ENCODE measurements at places on chromosomes 1 and 21.

DNA sequence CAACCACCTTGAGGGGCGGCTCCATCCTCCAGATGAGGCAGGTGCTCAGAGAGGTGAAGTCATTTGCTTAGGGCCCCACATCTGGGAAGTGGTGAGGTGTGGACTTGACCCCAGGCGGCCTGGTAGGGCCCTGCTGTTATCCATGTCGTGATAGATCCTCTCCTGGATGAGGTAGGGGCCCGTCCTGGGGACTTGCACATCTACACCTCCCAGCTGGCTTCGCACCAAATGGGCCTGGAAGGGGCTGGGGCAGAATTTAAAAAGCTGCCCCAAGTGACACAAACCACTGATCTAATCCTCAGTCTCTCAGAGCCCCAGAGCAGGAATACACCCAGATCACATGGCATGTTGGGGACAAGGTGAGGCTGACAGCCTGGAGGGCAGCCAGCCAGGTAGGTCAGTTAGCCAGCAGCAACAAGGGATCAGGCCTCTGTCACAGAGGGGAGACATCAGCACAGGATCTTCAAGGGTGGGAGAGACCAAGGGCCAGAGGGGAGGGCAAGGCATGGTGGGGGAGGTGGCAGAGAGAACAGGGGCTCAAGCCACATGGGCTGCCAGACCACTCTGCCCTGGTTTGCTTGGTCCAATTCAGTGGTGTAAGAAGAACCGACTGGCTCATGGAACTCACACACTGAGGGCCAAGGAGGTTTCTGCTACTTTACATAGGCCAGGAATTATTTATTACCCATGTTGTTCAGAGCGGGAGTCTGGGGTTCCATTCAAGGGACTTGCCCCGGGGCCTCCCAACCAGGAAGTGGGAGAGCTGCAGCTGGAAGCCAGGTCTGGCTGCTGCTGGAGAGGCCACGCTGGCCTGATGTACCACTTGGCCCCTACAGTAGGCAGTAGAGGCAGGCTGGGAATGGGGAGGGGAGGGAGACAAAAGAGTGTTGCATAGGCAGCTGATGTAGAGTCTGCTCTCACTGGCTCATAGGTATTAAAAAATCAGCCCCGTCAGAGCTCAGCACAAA, 12.1 kb downstream of the LRP8 start:
- no peak for DNase-seq

- no peak for DNase-seq
These were observed 58.9 kb downstream of the WLS start for GRCh38 chr1:68173283-68173935.

DNA sequence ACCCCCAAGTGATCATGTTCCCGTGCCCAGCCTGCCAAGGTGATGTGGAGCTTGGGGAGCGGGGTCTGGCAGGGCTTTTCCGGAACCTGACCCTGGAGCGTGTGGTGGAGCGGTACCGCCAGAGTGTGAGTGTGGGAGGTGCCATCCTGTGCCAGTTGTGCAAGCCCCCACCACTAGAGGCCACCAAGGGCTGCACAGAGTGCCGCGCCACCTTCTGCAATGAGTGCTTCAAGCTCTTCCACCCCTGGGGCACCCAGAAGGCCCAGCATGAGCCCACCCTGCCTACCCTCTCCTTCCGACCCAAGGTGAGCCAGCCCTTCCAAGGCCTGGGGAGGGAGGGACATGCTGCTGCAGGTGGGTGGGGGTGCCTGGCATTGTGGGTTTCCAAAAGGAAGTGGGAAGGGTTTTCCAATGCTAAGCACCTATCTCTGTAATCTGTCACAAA, 2.3 kb downstream of the TRIM46 start:
- DNase-seq: peak; percentile 41

GRCh38 chr1:19274636-19275035, 13.9 kb downstream of the AKR7A3 start:
- DNase-seq: no peak

GRCh38 chr1:113191579-113192076, 118.6 kb downstream of the LRIG2 start:
- DNase-seq: no peak

- DNase-seq: no peak
These were observed 1.8 kb downstream of the ALPL start for GRCh38 chr1:21510885-21511578.

DNA sequence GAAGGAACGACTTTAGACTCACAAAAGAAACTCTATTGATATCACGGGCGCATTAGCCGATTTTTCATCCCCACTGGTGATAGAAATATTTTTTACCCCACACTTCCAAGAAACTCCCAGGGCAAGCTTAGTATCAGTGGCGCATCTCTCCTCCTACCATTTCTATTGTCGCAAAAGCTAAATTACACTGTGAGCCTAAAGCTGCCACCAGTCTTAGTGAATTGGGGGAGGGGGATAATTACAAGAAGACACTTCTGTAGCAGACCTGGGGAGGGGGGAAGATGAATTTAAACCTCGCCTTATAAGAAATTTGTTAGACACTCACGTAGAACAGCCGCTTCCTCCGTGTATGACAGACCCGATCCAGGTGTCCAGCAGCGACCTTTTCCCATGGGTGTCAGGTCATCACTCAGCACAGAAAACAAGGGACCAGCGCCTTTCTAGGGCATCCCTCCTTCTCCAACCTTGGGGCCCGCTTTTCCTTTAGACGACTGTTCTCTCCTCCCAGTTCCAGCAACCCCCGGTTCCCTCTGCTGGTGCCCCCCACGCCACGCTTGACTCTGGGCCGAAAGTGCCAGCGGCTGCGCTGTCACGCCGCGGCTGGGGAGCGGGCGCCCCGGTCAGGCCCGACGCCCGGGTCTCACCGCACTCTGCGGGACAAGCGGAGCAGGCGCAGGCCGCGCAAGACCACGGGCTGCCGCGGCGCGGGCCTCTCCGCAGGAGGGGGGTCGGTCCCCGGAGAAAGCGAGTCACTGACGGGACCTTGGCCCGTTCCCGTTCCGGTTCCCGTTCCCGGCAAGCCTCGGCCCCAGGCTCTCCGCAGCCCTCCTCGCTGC, 821 bp downstream of the PHC2 start:
- DNase-seq: peak; percentile 10

GRCh38 chr1:242788771-242789170, 264.3 kb upstream of the PLD5 start:
- DNase-seq: no peak

DNA sequence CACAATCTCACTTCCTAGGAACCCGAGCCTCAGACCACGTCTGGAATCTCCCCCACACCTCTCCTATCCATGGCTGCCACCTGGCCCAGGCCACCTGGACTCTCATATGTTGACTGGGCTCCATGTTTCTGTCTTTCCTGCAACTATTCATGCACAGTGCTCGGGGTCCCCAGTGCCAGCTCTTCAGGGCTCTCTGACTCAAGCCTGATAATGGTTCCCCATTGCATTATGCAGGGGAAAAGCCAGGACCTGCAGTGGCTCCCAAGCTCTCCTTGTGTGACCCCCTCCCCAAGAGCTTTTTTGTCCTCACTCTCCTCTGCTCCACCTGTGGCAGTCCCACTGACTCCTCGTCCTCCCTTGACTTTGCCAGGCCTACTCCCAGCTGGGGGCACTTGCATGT, 417.6 kb downstream of the NPHP4 start:
- no peak for DNase-seq

GRCh38 chr1:214824763-214825162, 221.8 kb downstream of the CENPF start:
- no peak for DNase-seq

DNA sequence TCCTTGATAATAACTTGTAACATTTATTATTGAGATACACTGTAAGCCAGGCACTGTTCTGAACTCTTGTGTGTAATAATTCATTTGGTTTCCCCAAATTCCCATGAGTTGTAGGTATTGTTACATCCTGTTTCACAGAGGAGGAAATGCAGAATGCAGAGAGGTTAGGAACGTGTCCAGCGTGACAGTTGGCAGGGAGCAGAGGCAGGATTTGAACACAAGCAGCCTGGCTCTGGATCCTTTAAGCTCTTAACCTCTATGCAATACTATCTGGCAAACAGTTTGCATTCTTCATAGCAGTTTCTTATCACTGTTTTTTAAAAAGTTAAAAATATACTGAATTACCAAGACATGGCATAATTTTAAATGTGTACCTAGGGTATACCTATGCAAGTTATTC, 30.5 kb downstream of the EEIG2 start:
- DNase-seq: no peak

- no peak for DNase-seq
These were observed 8.8 kb upstream of the TENT5B start for GRCh38 chr1:27021354-27022031.

DNA sequence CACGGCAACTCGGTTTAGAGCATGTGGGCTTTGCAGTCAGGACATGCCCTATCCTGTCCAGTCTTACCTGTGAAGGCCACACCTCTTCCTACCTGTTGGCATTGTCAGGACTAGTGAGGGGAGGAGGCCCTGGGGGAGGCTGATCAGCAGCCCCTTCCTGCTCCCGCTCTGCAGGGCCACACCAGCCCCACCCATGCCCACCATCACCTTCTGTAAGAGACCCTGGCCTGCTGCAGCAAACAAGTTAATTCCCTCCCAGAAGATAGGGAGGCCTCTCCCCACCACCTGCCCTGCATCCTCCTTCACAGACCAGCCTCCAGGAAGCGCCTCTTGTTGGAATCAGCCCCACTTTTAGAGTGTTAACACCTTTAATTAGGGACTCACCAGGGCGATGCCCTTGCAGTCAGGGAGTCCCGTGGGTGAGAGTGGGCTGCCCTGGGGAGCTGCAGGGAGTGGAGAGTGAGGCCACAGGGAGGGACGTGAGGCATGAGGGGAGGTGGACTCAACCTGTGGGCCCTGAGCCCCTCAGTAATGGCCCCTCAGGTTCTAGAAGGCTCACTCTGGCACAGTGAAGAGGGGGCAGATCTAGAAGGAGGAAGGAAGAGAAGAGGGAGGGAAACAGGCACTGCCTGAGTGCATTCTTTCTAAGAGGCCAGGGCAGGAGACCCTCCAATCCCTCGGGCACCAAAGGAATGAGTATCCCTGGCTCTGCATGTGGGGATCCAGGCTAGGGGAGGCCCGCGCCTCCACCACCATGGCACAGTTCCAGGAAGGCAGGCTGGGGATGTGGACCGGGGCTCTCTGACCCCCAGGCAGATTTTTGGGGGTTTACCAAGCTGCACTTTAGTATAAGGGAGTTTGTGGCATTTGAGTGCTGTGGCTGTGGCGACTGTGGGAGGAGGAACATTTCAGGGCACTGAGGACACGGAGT, 8.2 kb downstream of the UMODL1 start:
- no peak for DNase-seq

DNA sequence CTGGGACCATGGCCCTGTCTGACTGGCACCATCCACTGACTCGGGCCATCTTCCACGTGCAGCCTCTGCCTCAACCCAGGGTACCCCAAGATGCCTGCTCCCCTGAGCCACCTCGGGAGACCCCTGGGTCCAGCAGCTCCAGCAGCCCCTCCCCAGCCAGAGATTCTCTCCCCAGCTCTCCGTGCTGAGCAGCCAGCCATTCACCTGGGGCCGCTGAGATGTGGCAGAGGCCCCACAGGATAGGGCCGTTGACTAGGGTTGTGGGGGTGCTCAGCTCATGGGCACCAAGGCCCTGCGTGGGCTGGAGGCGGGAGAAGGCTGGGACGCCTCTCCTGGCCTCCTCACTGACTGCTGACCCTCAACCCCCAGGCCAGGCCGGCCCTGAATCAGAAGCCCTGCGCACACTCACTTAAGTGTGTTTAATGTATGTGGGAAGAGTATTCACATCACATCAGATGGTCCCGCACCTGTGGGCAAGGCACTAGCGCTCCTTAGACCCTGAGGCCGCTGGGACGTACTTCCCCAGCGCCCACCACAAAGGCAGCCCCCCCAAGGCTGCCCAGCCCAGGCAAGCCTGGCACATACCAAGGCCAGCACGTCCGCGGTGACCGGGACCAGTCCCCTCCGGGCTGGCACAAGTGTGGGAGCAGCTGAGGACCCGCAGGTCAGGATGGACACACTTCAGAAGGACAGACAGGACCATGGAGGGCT, 27.8 kb downstream of the SLC19A1 start:
- DNase-seq: no peak

DNA sequence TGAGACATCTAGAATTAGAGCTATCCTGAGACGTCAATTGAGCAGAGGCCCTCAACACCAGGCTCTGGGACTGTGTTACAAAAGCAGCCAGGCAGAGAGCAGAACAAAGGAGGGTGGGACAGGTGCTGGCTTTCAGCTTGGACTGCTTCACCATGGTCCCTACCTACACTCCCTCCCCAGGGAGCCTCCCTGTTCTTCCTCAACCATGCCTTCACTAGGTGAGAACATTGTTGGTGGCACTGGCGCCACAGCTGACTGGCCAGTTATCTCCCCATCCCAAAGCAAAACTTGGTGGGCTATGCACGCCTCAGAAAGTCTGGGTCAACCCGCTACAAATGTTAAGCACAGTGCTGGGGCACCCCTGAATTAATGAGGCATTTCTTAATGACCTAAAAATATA, 87.8 kb downstream of the NMNAT2 start:
- DNase-seq: no peak

- DNase-seq: no peak
These were observed 22.3 kb upstream of the FAM78B start for GRCh38 chr1:166189126-166189525.

DNA sequence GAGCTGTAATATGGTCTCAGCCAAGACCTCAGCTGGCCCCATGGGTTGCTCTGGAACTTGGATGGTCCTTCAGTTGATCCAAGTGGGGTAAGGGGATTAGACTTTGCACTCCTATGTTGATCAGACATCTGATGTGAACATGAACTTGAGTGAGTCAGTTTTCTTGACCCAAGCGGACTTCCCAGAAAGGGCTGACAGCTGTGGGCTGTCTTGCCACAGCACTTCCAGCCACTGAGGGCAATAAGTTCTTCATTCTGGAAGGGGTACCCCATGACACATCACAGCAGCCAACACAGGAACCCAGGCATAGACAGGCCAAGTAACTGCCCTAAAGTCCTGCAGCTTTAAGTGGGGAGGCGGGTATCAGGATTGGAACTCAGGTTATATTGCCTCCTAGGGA, 93.9 kb upstream of the USP24 start:
- no peak for DNase-seq

- peak; percentile 16 for DNase-seq
These were observed 42.6 kb upstream of the PTGS2 start for GRCh38 chr1:186722711-186723309.

GRCh38 chr1:197143276-197143675, 3.2 kb downstream of the ASPM start:
- no peak for DNase-seq
